ENCODE measurements at places on chromosomes 2 and 18. TPM values are rescaled to one million over a fixed set of nuclear protein-coding genes. Genes with fewer than 3 reads are reported as not detected.

The BIN1 gene
- 149 TPM for polyA plus RNA-seq

The KIAA2012 gene
- polyA plus RNA-seq: 0.05 TPM

The UGT1A9 gene
- polyA plus RNA-seq: 0.16 TPM

The CCBE1 gene
- polyA plus RNA-seq: 0.37 TPM

The DES gene
- polyA plus RNA-seq: 8,236 TPM

The CRYGD gene
- not detected for polyA plus RNA-seq

The UGT1A8 gene
- 0.56 TPM for polyA plus RNA-seq

The CYP20A1 gene
- 8.9 TPM for polyA plus RNA-seq

The EMILIN1 gene
- 347 TPM for polyA plus RNA-seq

The CRIM1 gene
- polyA plus RNA-seq: 36.6 TPM

The HRH4 gene
- 0.05 TPM for polyA plus RNA-seq

The CBLN2 gene
- 0.23 TPM for polyA plus RNA-seq

The GPR45 gene
- not detected for polyA plus RNA-seq

The AAMP gene
- polyA plus RNA-seq: 139 TPM

The FBXO48 gene
- 0.68 TPM for polyA plus RNA-seq

The TDRD15 gene
- polyA plus RNA-seq: not detected

The RNF138 gene
- 23.5 TPM for polyA plus RNA-seq

The GCG gene
- not detected for polyA plus RNA-seq

The ABCG8 gene
- 0.01 TPM for polyA plus RNA-seq

The TWIST2 gene
- 25.1 TPM for polyA plus RNA-seq

The THUMPD2 gene
- 7.8 TPM for polyA plus RNA-seq

The SLC4A5 gene
- polyA plus RNA-seq: 0.92 TPM

The ALPP gene
- not detected for polyA plus RNA-seq

The NEB gene
- 0.29 TPM for polyA plus RNA-seq

The ESPNL gene
- 0.23 TPM for polyA plus RNA-seq

The DPYSL5 gene
- polyA plus RNA-seq: 0.43 TPM

The SERPINB3 gene
- polyA plus RNA-seq: not detected

The HOXD1 gene
- polyA plus RNA-seq: 1.4 TPM

The CD8A gene
- polyA plus RNA-seq: 2.1 TPM

The KCNE4 gene
- 37.0 TPM for polyA plus RNA-seq

The NLRC4 gene
- 0.67 TPM for polyA plus RNA-seq

The TMEM169 gene
- 0.65 TPM for polyA plus RNA-seq
